ENCODE measurements at places on chromosomes 2 and 18. TPM values are rescaled to one million over a fixed set of nuclear protein-coding genes. Genes with fewer than 3 reads are reported as not detected.

Gene APCDD1
- 74.6 TPM for polyA plus RNA-seq

Gene AGXT
- 0.12 TPM for polyA plus RNA-seq

Gene IL1F10
- polyA plus RNA-seq: not detected

Gene MAIP1
- polyA plus RNA-seq: 33.5 TPM

Gene REEP1
- polyA plus RNA-seq: 3.5 TPM

Gene FZD7
- 64.1 TPM for polyA plus RNA-seq

Gene RUFY4
- polyA plus RNA-seq: 0.32 TPM

Gene AQP12B
- polyA plus RNA-seq: 0.35 TPM

Gene PRSS56
- not detected for polyA plus RNA-seq

Gene TBC1D8
- 45.3 TPM for polyA plus RNA-seq

Gene CRYGC
- polyA plus RNA-seq: not detected

Gene CDKL4
- polyA plus RNA-seq: 1.2 TPM

Gene CCDC121
- polyA plus RNA-seq: 12.0 TPM

Gene FRZB
- 10.9 TPM for polyA plus RNA-seq

Gene EPB41L3
- 63.6 TPM for polyA plus RNA-seq

Gene TCF23
- 0.50 TPM for polyA plus RNA-seq

Gene SOX11
- polyA plus RNA-seq: 22.9 TPM

Gene SERPINB4
- polyA plus RNA-seq: not detected

Gene GULP1
- polyA plus RNA-seq: 67.8 TPM

Gene CPLX4
- 0.13 TPM for polyA plus RNA-seq

Gene FAM110C
- polyA plus RNA-seq: 15.4 TPM

Gene ALPI
- polyA plus RNA-seq: 0.10 TPM

Gene LYG2
- polyA plus RNA-seq: 1.0 TPM

Gene CSRNP3
- 11.0 TPM for polyA plus RNA-seq

Gene EML6
- polyA plus RNA-seq: 20.4 TPM

Gene VWA3B
- polyA plus RNA-seq: 0.80 TPM

Gene ANKRD62
- 0.10 TPM for polyA plus RNA-seq

Gene NEB
- 30.6 TPM for polyA plus RNA-seq

Gene SERPINB11
- not detected for polyA plus RNA-seq
